Left ventricle myocardium inferior (tissue), 1 donor: ENCODE measurements at places on chromosomes 13 and 19. TPM values are rescaled to one million over a fixed set of nuclear protein-coding genes. Genes with fewer than 3 reads are reported as not detected.

DNA sequence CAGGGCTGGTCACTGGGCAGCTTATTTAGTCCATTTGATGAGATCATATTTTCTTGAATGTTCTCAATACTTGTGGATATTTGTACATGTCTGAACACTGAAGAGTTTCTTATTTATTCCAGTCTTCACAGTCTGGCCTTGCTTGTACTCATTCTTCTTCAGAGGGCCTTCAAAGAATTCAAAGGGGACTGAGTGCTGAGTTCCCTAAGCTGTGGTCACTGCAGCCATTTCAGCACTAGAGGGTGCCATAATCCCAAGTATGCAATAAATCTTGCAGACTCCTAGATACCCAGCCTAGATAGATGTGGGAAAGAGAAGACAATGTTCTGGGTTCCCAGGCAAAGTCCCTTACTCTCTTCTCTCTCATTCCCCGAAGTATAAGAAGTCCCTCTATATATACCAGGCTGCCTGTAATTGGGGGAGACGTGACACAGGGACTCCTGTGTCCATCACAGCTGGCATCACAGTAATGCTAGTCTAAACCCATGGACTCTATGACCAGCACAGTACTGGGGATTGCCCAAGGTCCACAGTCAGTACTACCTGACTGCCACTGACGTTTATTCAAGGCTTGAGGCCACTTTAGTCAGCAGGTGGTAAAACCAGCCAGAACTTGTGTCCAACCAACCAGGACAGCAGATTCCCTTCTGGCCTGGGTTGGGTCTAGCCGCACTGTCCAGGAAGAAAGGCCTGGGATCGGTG, 8.9 kb upstream of the VN1R1 start:
- no peak for DNase-seq

DNA sequence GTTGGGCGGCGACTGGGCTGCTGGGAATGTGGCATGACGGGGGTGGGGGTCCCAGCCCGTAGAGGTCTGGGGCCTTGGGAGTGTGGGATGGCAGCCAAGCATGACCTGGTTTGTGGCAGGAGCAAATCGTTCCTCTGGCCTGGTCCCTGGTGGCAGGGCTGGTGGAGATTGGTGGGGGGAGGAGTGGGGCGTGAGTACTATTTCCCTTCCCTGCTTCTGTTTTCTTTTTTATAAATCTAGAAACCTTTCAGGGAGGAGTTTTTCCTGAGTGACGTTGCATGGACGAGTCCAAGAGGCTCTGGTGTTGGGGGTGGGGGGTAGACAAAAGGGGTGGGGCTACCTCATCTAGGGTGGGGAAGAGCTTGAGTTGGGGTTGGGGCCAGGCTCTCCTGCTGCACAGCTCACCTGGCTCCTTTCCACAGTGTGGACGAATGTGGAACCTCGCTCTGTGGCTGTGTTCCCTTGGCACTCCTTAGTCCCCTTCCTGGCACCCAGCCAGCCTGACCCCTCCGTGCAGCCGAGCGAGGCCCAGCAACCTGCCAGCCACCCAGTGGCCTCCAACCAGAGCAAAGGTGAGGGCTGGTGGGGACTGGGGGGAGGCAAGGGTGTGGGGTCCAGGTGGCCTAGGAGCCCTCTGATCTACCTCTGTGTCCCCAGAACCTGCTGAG, 15.4 kb upstream of the PRR19 start:
- peak; percentile 52 for DNase-seq

GRCh38 chr13:40254394-40254793, 412.0 kb downstream of the FOXO1 start:
- no peak for DNase-seq

Gene KBTBD6
- total RNA-seq, result 5.3 TPM

Gene TMEM161A
- 22.9 TPM for total RNA-seq

Gene ANGPTL8
- total RNA-seq, result not detected

DNA sequence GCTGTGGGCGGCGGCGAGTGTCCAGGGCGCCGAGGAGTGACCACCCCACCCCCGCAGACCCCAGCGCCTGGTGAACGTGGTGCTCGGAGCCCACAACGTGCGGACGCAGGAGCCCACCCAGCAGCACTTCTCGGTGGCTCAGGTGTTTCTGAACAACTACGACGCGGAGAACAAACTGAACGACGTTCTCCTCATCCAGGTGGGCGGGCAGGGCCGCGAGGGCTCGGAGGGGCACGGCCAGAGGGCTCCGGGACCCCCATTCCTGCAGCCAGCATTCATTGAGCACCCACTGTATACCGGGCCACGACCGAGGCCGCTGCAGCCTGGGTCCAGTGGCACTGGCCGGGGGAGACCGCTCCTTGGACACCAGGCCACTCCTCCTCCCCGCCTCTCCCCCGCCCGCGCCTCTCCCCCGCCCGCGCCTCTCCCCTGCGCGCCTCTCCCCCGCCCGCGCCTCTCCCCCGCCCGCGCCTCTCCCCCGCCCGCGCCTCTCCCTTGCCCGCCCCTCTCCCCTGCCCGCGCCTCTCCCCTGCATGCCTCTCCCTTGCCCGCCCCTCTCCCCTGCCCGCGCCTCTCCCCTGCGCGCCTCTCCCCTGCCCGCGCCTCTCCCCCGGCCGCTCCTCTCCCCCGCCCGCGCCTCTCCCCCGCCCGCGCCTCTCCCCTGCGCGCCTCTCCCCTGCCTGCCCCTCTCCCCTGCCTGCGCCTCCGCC, 3.2 kb downstream of the PRTN3 start:
- no peak for DNase-seq

GRCh38 chr19:40693150-40693788, 2.8 kb upstream of the NUMBL start:
- no peak for DNase-seq

GRCh38 chr19:23312515-23312914, 62.3 kb upstream of the ZNF724 start:
- DNase-seq, result no peak

GRCh38 chr19:35267353-35267817, 1.4 kb upstream of the USF2 start:
- DNase-seq, result peak; percentile 66

DNA sequence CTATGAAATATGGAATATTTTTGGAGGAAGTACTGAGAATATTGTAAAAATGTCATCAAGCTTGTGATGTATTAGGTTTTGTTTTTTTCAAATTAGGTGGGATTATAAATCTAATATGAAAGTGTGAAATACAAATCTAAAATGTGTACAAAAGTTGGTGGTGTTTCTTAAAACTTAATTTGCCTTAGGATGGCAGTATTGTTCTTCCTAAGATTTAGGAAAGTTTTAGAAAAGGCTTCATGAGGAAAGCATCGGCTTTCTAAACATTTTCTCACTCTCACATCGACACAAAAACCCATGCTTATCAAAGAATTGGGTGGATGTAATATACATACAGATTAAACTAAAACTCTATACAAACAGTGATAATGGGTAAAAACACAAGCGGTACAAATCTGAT, 972.0 kb upstream of the PCDH20 start:
- DNase-seq, result no peak

- DNase-seq, result no peak
These were observed 25.7 kb downstream of the SLC8A2 start for GRCh38 chr19:47445937-47446402.

Gene ALKBH6
- total RNA-seq, result 11.8 TPM

Gene FLT1
- 40.7 TPM for total RNA-seq

- DNase-seq, result peak; percentile 77
These were observed 22.3 kb downstream of the IER2 start for GRCh38 chr19:13172346-13173138.

Gene ESD
- 98.5 TPM for total RNA-seq

DNA sequence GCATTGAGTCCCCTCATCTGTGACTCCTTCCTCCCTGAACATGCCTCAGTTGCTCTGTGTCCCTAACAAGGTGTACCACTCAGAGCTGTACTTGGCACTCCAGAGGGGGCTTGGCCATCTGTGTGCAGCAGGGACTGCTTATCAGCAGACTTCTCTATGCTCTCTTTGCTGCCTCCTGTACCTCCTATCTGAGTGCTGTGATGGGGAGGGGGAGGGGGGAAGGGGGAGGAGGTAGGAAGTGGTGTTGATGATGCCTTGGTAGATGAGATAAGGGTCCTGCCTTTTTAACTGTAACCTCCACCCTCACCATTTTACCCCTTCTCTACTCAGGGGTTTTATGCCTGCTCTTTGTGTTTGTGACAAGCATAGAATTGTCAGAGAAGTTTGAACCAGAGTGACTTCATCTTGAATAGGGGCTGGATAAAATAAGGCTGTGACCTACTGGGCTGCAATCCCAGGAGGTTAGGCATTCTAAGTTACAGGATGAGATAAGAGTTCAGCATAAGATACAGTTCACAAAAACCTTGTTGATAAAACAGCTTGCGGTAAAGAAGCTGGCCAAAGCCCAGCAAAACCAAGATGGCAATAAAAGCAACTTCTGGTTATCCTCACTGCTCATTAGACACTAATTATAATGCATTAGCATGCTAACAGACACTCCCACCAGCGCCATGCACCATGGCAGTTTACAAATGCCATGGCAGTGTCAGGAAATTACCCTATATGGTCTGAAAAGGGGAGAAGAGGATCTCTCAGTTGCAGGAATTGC, 13.2 kb downstream of the PCDH8 start:
- DNase-seq, result no peak

Gene SERTAD3
- total RNA-seq, result 16.2 TPM

DNA sequence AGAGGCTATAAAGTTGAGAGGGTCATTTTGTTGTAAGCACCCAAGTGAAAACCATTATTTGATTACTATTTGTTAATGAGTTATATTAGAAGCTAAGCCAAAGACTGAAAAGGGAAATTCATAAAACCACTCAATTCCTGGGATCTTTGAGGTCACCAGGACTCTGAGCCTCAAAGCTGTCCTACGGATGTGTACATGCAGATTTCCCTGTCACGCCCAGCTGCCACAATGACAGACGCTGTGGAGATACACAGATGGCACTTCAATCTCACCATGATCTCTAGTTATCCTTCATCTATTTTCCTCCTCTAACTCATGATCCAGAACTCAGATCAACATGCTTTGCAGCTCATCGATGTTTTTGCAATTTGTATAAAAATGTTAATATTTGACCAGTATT, 403.5 kb upstream of the MIR17HG start:
- no peak for DNase-seq

Gene TEX26
- not detected for total RNA-seq

DNA sequence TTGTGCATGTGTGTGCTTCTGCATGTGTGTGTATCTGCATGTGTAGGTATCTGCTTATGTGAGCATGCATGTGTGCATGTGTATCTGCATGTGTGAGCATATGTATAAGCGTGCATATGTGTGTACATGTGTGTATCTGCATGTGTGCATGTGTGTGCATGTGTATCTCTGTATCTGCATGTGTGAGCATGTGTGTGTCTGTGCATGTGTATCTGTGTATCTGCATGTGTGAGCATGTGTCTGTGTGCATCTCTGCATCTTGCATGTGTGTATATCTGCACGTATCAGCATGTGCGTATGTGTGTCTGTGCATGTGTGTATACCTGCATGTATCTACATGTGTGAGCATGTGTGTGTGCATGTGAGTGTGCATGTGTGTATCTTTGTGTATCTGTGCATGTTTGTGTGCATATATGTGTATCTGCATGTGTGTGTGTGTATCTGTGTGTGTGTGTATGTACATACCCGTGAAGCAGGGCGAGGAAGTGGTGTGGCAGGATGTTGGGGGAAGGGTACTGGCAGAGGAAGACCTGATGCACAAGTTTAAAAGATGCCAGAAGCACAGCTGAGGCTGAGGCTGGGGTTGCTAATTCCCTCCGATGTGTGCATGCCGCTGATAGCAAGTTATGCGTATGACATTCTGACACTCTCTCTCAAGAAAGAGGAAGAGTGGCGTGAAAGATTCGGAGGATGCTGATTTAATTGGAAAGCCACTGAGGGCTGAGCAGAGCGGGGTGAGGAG, 64.2 kb downstream of the TEX29 start:
- no peak for DNase-seq

DNA sequence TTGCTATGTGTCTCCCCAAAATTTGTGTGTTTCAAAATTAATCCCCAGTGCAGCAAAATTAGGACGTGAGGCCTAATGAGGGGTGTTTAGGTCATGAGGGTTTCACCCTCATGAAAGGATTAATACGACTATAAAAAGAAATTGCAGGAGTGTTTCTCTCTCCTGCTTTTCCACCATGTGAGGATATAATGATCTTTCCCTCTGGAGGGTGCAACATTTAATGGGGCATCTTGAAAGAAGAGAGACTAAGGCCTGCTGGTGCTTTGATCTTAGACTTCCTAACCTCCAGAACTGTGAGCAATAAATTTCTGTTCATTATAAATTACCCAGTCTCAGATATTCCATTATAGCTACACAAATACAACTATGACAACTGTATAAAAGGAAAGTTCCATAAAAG, 183.2 kb downstream of the MYO16 start:
- DNase-seq, result no peak

DNA sequence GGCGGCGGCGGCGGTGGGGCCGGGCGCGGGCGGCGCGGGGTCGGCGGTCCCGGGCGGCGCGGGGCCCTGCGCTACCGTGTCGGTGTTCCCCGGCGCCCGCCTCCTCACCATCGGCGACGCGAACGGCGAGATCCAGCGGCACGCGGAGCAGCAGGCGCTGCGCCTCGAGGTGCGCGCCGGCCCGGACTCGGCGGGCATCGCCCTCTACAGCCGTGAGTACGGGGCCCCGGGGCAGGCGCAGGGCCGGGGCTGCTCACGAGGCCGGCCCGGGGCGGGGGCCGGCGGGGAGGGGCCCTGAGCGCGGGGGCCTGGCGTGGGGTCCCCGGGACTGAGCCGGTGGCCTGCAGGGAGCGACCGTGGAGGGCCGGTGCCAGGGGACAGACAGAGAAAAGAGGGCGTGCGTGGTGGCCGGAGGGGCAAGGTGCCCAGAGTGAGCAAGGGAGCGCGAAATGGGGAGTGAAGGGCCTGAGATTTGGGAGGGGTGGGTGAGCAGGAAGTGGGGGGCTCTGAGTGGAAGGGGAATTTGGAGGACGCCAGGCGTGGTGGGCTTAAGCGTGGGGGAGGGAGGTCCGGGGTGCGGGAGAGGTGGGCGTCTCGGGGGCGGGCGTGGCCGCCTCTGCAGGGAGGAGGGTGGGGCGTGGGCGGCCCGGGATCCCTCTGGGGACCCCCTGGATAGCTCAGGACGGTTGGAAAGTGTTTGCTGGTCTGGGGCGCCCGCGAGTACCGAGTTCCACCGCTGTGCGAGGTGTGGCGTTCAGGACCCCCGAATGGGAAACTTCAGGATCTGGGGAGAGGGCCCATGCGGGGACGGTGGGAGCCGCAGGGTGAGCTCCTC, 575 bp downstream of the CARM1 start:
- DNase-seq, result peak; percentile 52

GRCh38 chr19:43726736-43727592, 11.1 kb downstream of the IRGC start:
- peak; percentile 63 for DNase-seq

Gene FFAR1
- not detected for total RNA-seq

- no peak for DNase-seq
These were observed 1.7 kb upstream of the SIGLEC7 start for GRCh38 chr19:51140441-51140840.

Gene PIBF1
- 10.8 TPM for total RNA-seq

Gene IZUMO2
- total RNA-seq, result not detected

GRCh38 chr19:17562561-17562960, 7.1 kb downstream of the COLGALT1 start:
- no peak for DNase-seq

- no peak for DNase-seq
These were observed 67.0 kb downstream of the NLRP5 start for GRCh38 chr19:56053596-56053995.

Gene FXYD1
- 509 TPM for total RNA-seq

Gene CEACAM4
- total RNA-seq, result 0.25 TPM
